LHCN-M2 (cell line): ENCODE measurements at places on chromosomes 5 and 9.

DNA sequence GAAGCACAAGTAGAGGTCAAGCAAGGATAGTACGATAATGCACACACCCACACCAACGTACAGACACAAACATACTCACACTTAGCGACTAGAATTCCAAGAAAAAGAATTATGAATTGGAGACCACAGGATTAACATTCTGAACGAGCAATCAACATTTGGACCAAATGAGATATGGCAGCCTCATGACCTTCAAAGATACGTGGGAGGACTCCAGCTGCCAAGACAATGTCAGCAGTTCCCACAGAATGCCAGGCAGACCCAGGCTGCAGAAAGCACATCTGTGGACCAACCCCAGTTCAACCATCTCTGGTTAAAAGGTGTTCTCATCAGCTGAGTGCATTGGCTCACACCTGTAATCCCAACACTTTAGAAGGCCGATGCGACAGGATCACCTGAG, 187.6 kb upstream of the GRAMD2B start:
- DNase-seq, result no peak

GRCh38 chr5:124342584-124342983, 403.9 kb downstream of the ZNF608 start:
- DNase-seq, result no peak

GRCh38 chr5:151125421-151125820, 32.2 kb downstream of the ANXA6 start:
- DNase-seq, result no peak

DNA sequence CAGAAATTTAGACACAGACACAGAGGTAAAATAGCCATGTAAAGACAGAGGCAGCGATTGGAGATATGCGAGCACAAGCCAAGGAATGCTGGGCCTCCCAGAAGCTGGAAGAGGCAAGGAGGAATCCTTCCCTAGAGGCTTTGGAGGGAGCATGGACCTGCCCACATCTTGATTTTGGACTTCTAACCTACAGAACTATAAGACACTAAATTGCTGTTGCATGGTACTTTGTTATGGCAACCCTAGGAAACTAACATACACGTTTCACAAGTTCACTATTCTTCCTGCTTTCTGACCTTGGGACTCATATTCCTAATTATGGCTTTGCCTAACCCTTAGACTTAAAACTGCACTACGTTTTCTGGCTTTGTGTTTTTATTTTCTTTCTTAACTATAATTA, 4.6 kb upstream of the LURAP1L start:
- DNase-seq, result no peak

- peak; percentile 53 for DNase-seq
These were observed 29.6 kb downstream of the MLLT3 start for GRCh38 chr9:20592673-20593072.

GRCh38 chr9:127136880-127137639, 14.6 kb upstream of the ANGPTL2 start:
- no peak for DNase-seq

DNA sequence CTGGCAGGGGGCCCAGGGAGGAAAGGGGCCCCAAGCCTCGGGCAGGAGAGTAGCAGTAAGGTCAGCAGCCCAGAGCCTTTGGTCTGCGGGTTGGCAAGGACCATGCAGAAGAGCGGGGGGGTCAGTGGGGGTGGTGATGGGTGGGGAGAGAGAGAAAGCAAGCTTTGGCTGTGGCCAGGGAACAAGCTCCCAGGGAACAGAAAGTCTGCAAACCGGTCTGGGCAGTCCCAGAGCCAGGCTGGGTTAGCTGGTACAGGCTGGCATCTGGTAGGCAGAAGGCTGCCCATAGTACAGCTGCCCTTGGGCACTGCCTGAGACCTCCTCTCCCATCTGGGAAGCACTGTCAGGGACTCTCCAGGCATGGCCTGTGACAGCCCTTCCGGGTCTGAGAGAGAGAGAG, 10.5 kb upstream of the EPB41L4B start:
- no peak for DNase-seq

DNA sequence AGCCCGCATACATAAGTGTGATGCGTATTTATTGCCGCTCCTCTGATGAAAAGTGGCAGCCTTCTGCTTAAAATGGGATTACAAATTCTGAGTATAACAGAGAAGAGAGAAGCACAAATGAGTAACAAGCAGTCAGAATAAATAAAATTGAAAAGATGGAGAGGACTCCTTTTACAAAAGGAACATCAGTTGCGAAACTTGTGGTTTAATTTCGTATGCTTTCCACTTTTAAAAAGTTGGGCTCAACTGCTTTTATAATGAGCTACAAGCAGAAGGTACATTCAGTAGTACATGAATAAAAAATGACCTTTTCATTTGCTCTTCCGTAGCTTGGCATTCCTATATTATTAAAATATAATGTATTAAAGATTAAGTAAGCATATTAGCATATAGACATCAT, 320.0 kb downstream of the FBXL17 start:
- DNase-seq, result peak; percentile 66

- DNase-seq, result no peak
These were observed 1.1 kb upstream of the ANXA2R start for GRCh38 chr5:43041110-43041668.

DNA sequence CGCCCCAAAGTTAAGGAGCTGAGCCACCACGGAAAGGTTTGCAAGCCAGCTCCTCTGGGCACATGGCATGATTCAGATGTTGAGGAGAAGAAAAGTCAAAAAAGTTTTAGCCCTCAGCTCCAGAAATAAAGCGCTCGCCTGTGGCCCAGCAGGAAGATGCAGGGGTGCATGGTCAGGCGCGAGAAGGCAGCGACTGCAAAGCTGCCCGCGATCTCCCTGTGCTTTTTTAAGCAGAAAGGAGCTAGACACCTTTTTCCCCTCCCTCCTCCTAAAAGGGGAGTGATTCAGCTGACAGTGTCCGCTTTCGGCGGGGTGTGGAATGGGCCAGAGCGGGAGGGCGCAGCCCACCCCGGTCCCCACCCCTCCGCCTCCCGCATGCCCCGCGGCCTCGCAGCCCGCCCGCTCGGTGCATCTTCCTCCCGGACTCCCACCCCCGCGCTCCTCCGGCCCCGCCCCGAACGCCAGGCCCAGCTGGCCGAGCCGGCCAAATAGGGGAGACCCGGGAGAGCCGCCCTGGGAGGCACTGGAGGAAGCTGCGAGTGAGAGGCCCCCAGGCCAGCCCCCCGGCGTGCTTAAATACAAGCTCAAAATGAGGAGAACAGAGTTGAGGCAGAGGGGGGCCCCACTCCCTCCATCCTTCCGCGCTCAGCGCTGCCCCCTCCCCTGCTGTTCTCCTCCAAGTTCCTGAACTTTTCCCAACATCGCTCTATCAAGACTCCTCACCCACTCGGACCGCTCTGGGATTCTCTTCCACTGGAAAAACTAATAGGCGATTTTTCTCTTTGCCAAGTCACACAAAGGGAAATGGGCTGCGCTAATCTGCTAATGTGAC, at the start of gene ADAMTS12:
ADAMTS12 (minus strand) TSS at position 203 of the 832 bp plus-strand sequence; CDS start at position 69, 134 bp downstream.
- DNase-seq, result peak; percentile 63

DNA sequence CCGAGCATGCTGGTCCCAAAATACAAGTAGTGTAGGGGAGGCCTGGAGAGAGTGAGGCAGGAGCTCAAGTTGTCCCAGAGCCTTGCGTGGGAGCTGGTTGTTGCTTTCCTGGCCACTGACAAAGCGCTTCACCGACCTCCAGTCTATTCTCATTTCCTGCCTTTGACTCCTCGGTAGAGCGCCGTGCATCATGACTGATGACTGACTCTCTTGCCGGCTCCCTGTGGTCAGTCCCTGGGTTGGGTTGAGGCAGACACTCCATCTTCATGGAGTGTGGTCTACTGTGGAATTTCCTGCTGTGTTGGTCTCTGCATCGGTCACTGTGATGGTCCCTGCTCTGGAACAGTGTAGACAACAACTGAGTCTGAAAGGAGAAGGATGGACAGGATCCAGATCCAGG, 175.1 kb upstream of the S1PR3 start:
- DNase-seq, result peak; percentile 32

DNA sequence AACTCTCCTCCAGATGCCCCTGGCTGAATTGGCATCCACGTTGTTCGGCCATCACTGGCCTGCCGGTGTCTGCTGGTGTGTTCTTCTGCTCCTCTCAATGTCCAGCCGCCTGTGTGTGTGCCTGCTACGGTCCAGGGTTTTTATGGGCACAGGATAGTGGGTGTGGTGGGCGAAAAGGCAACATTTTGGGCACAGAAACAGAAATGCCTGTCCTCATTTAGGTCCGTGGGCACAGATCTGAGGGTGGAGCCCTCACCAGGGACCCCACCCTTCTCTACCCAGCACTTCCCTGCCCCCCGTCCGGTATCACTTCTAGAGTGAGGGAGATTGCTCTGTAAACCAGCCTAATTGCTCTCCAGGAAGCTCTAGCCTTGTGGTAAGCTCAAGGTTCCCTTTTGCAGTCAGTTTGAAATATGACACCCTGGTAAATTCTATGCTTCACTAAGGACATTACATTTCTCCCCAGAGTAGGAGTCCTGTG, 410.1 kb downstream of the MAT2B start:
- no peak for DNase-seq

- no peak for DNase-seq
These were observed 62.4 kb downstream of the MFAP3 start for GRCh38 chr5:154101184-154101583.

DNA sequence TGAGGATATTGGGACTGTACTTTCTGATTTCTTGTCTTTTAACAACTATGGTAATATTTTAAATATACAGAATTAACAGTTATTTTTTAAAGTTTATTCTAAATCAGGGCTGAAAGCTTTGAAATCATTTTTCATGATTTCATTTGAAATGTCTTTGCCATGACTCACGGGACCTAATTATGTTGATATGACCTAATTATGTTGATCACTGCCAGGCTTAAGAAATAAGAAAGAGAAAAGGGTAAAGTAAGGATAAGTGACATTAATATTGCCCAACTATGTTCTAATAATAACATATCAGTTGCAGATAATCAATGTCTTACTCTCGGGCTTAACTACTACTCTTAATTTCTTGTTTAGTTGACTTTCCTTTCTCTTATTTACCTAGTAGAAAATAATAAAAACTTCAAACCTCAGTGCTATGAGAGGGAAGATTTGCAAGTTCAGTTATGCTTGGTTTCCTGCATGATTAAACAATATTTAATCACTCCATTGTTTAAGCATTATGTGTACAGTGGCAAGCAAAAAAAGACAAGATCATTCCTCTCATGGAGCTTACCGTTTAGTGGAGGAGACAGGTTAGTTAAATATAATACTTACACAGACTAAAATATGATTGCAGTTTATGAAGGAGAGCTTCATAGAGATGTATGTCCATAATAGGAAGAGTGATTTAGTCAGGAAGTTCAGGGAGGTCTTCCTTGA, 67.0 kb upstream of the EIF4EBP3 start:
- no peak for DNase-seq

- DNase-seq, result no peak
These were observed 20.0 kb downstream of the SLC30A5 start for GRCh38 chr5:69113851-69114250.

DNA sequence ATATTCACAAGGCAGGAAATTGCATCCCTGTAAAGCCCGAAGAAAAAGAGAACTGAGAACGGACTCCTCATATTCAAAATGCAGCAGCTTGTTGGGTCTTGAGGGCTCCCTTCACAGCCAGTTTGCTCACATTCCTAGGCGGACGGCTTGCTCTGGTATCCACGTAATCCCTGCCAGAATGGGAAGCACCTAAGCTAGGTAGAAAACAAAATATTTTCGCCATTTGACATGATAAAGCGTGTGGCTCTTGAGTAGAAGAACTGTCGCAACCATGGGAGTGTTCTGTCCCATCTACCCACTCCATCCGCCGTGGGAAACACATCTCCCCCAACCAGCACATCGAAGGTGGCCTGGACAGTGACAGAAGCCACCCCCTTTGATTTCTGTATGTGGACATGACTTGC, 183.1 kb downstream of the GAS1 start:
- DNase-seq, result no peak

GRCh38 chr9:117485176-117485575, 70.3 kb upstream of the ASTN2 start:
- peak; percentile 85 for DNase-seq

- DNase-seq, result no peak
These were observed 43.6 kb downstream of the NR3C1 start for GRCh38 chr5:143359869-143360268.

DNA sequence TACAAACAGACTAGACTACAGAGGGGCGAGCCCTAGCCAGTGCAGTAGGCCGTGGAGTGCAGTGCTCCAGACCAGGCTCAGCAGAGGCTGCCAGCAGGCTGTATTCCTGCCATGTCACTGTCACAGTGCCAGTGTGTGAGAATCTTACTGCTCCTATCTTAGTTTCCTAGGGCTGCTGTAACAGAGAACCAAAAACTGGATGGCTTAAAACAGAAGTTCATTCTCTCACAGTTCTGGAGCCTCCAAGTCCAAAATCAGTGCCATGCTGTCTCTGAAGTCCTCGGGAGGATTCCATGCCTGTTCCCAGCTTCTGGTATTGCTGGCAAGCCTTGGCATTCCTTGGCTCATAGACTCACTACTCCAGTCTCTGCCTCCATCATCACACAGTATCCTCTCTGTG, 75.0 kb upstream of the SAP30L start:
- no peak for DNase-seq

DNA sequence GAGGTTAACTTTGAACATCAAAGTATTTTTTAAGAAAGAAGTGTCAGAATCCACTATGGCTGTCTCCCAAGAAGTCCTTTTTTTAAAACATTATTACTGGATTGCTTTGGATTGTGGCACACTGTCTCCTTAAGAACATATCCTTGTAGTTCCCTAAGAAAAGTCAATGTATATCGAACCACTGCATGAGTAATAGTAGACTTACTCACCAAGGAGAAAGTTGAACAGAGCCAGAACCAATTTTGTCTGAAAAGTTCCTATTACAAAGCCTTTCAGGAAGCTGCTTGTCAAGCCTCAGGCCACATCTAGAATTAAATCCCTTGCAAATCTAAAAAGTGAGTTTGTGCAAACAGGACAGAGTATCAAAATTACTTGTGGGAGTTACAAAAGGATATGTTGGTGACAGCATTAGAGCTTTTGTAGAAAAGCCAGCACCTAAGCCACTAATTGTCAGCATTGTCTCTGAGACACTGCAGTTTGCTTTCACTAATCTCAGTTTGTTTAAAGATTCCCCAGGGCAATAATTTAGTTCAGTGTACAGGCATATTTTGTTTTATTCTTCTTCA, 195.4 kb downstream of the MPDZ start:
- peak; percentile 19 for DNase-seq

DNA sequence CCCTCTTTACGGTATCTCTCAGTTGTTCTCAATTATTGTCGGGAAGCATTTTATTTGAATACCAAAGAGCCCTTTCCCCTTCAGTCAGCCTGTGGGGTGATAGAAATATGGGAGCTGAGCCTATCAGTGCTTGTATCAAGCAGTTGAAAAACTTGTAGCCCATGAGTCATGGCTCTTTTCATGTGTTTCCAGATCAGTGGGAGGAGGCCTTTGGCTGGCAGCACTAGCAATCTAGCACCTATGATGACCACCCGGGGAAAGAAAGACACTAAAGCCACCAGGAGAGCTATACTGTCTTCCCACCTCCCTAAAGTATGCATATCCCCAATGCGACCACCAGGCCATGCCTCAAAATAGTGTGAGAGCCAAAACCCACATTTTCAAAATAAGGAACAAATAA, 696.9 kb upstream of the C9orf72 start:
- no peak for DNase-seq

GRCh38 chr9:128159784-128160602, at the start of gene BBLN:
BBLN (plus strand) TSS chr9:128160265; CDS start chr9:128160408, 143 bp downstream.
- DNase-seq, result peak; percentile 89

GRCh38 chr5:123819386-123819785, 307.4 kb downstream of the CSNK1G3 start:
- DNase-seq, result no peak

GRCh38 chr5:27472871-27473270, 434.5 kb upstream of the CDH9 start:
- no peak for DNase-seq

- DNase-seq, result no peak
These were observed 160.0 kb downstream of the PIK3R1 start for GRCh38 chr5:68375540-68375939.

GRCh38 chr5:10797261-10797660, 36.2 kb upstream of the DAP start:
- DNase-seq, result peak; percentile 33
